ENCODE measurements at places on chromosomes 5 and 9.

DNA sequence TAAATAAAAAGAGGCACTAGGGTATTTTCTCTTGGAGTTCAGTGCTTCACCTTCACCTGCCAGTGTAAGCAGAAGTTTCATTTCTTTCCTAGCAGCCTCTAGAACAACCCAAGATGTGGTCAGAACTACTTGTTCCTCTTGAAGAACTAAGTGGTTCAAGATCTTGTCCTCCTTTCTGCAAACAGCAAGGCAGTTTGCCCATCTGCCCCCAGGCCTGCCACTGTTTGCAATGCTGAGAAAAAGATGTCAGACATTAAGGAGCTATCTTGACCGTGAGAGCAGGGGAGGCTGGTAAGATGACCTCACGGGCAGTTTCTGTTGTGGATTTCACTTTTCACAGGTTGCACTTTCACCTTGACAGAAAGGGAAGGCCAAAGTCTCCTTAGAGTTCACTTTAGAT is 52.0 kb upstream of the KLF4 start:
- no peak for DNase-seq

DNA sequence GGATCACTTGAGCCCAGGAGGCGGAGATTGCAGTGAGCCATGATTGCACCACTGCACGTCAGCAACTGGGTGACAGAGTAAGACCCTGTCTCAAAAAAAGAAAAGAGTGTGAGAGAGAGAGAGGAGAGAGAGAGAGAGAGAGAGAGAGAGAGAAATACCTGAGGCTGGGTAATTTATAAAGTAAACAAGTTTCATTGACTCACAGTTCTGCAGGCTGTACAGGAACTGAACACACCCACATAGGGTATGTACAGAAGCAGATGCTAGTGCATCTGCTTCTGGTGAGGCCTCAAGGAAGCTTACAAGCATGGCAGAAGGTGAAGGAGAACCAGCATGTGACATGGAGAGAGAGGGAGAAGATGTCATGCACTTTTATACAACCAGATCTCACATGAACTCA is 46.4 kb upstream of the CHD1 start:
- DNase-seq: no peak

DNA sequence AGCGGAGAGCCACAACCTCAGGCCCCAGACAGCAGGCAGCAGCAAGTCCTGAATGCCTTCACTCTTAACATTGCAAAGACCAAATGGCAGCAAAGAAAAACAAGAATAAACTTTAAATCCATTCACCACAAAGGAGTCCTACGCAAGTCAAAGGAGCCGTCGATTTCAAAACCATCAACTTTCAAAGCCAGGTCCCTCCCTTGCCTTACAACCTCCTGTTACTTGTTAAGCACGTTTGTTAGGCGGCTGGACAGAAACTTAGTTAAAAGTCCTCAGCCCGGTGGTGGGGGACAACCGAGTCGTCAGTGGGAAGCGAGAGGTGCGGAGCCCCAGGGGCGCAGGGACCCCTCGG is 938 bp downstream of the LPAR1 start:
- DNase-seq: peak; percentile 15

- no peak for DNase-seq
Observed at GRCh38 chr9:116663581-116663980, 23.5 kb upstream of the TRIM32 start.

GRCh38 chr5:175603987-175604739 is 53.7 kb upstream of the HRH2 start:
- DNase-seq: no peak
